ENCODE measurements at places on chromosomes 5 and 9. TPM values are rescaled to one million over a fixed set of nuclear protein-coding genes. Genes with fewer than 3 reads are reported as not detected.

GRCh38 chr5:35634326-35634725, 16.7 kb downstream of the SPEF2 start:
- no peak overlapping the region for H3K27ac ChIP-seq
- H3K27me3 ChIP-seq: no peaks in the 10 kb centered on the region
- H3K4me1 ChIP-seq: no peaks in the 10 kb centered on the region
- H3K36me3 ChIP-seq: no peaks in the 10 kb centered on the region
- H3K4me3 ChIP-seq: no peak overlapping the region
- no peak for DNase-seq

- peaks cover 8% of the 10 kb centered on the region for H3K4me1 ChIP-seq
- no peaks in the 10 kb centered on the region for H3K27me3 ChIP-seq
- H3K27ac ChIP-seq: no peak overlapping the region
- DNase-seq: no peak
Measured at GRCh38 chr5:154449786-154450185, 4.0 kb downstream of the SAP30L start.

DNA sequence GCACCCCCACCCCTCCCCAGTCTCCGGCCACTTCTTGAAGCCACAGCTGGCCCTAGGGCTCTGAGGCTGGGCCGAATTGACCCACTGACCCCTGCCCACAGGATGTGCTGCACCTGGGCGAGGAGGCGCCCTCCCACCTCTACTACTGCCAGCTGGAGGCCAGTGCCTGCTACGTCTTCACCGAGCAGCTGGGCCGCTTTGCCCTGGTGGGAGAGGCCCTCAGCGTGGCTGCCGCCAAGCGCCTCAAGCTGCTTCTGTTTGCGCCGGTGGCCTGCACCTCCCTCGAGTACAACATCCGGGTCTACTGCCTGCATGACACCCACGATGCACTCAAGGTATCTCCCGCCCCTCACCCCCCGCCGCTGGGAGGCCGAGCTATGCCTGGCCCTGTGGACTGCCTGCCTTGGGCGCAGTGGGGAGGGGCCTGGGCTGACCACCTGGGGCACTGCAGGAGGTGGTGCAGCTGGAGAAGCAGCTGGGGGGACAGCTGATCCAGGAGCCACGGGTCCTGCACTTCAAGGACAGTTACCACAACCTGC, 21.3 kb downstream of the HK3 start:
- no peaks in the 10 kb centered on the region for H3K4me1 ChIP-seq
- H3K4me3 ChIP-seq: no peak overlapping the region
- H3K27ac ChIP-seq: no peak overlapping the region
- no peaks in the 10 kb centered on the region for H3K36me3 ChIP-seq
- DNase-seq: no peak
- no peaks in the 10 kb centered on the region for H3K27me3 ChIP-seq

F2R gene
- total RNA-seq: 26.0 TPM

- H3K27ac ChIP-seq: no peak overlapping the region
- H3K27me3 ChIP-seq: no peaks in the 10 kb centered on the region
- peaks cover 18% of the 10 kb centered on the region for H3K4me1 ChIP-seq
- no peak overlapping the region for H3K4me3 ChIP-seq
Measured at GRCh38 chr5:172926796-172927195, 32.4 kb upstream of the RPL26L1 start.

DNA sequence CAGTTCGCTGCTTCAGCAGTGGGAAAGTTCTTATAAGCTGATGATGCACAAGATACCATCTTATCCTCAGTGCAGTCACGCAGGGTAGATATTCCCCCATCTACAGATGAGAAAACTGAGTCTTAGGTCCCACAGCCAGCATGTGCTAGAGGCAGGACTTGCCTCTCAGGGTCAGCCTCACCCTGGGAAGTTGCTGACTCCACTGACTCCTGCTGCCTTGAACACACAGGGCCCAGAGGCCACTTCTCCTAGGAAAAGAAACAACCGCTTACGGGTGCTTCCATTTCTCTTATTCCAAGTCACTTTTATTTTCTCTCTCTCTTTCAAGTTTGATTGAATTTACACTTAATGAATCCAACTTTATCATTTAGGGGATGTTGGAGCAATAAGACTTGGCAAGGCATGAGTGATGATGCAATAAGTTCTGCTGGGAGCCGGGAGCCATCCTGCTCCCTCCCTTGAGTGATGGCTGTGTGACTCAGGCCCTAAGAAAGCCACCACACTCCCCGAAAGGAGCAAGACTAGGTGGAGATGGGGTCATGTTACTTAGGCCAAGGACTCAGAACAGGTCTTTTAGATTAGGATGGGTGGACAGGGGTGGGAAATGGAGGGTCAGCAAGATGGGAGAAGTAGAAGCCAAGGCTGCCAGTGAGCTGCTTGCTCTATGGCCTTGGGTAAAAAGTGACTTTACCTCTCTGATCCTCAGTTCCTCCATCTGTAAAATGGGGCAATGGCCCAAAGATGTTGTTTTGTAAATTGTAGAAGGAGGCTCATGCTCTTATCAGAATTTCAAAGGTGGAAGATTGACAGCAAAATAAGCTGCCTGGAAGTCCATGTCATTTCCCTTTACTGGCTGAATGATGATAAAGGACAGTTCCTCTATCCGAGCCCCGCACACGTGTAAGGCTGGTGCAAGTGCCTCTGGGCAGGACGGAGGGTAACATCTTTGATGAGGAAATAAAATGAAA, 67.4 kb upstream of the ZNF618 start:
- no peaks in the 10 kb centered on the region for H3K27me3 ChIP-seq
- no peak overlapping the region for H3K27ac ChIP-seq
- no peak overlapping the region for H3K4me3 ChIP-seq
- H3K4me1 ChIP-seq: no peaks in the 10 kb centered on the region
- DNase-seq: no peak
- H3K36me3 ChIP-seq: no peaks in the 10 kb centered on the region

PROB1 gene
- 2.3 TPM for total RNA-seq

SPINK4 gene
- total RNA-seq: not detected

DNA sequence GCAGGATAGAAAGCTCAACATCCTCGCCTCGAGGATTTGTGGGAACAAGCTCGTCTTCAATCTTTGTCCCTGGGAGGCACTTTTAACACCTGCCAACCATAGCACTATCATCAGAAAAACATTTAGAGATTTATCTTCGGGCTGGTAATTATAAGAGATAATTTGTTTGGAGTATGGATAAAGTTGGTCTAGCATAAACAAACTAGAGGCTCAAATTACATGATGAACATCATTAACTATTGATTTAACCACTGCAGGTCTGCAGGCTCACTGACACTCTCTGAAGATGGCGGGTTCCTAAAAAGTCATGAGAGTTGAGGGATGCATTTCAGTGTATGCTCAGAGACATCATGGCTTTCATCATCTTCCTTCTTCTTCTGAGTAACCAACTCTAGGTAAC, 25.8 kb upstream of the PCA3 start:
- H3K27ac ChIP-seq: no peak overlapping the region
- no peaks in the 10 kb centered on the region for H3K36me3 ChIP-seq
- no peak overlapping the region for H3K4me3 ChIP-seq
- H3K4me1 ChIP-seq: no peaks in the 10 kb centered on the region
- DNase-seq: no peak
- no peaks in the 10 kb centered on the region for H3K27me3 ChIP-seq

GRCh38 chr5:113235884-113236283, 198.9 kb downstream of the TSSK1B start:
- H3K4me1 ChIP-seq: no peaks in the 10 kb centered on the region
- no peak for DNase-seq
- H3K27ac ChIP-seq: no peak overlapping the region
- peaks cover 6% of the 10 kb centered on the region for H3K27me3 ChIP-seq

LRRC70 gene
- 0.13 TPM for total RNA-seq

- no peak overlapping the region for H3K27ac ChIP-seq
- H3K27me3 ChIP-seq: peaks cover 17% of the 10 kb centered on the region
- no peaks in the 10 kb centered on the region for H3K36me3 ChIP-seq
- H3K4me1 ChIP-seq: no peaks in the 10 kb centered on the region
- H3K4me3 ChIP-seq: no peak overlapping the region
Measured at GRCh38 chr5:154493274-154493673, 15.2 kb upstream of the HAND1 start.

Measured in Panc1 (cell line).